Activated CD4-positive, alpha-beta T cell treated with anti-CD3 and anti-CD28 coated beads for 48 hours (primary cell): ENCODE measurements at places on chromosomes 5 and 9.

DNA sequence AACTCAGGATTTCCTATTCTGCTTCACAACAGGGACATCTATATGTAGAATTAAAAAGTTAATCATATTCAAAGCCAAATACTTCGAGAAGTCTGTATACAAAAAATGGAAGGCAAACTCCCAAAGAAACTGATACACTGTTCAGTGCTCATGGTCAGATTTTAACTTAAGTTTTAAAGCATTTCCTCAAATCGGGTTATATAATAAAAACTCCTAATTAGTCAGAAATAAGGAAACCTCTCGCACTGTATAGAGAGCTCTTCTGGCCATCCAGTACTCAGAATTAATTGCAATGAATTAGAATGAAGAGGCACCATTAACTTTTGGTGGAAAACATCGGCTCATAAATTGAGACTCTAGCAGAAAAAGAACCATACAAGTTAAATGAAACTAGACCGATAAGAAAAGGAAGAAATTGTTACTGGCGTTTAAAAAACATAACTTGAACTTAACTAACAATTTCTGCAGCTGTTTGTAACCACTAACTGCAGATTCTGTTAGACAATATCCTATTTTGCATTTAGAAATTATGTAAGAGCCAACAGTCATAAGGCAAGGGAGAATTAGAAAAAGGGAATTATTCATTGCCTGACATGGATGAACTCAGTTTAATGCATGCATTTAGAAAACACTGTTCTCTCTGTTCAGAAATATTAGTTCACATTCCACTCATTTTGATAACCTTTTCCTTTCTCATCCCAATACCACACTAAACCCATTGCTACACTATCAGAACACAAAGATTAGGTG, 96.6 kb downstream of the FNBP1 start:
- DNase-seq = no peak

DNA sequence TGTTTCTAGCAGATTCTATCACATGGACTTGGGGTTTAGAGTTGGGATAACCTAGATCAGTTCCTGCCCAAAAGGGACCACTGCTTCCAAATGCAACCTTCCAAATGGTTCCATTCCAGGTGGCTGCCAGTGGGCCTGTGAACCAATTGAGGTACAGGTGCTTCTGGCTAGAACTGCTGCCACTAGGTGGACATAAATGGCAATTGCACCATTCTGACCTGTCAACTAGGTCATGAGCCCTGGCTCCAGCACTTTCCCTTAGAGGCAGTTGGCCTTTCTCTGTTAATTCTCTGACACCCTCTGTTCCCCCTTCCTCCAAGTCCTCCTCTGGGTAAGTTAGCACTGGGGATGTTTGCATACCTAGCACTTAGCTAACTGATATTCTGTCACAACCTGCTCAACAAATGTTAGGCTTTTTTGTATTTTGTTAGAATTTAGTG, 16.6 kb upstream of the HEMGN start:
- peak; percentile 62 for DNase-seq

- DNase-seq = no peak
These were observed 2.5 kb downstream of the CENPP start for GRCh38 chr9:92328225-92328624.

GRCh38 chr5:40033411-40033810, 608.6 kb upstream of the DAB2 start:
- peak; percentile 8 for DNase-seq

DNA sequence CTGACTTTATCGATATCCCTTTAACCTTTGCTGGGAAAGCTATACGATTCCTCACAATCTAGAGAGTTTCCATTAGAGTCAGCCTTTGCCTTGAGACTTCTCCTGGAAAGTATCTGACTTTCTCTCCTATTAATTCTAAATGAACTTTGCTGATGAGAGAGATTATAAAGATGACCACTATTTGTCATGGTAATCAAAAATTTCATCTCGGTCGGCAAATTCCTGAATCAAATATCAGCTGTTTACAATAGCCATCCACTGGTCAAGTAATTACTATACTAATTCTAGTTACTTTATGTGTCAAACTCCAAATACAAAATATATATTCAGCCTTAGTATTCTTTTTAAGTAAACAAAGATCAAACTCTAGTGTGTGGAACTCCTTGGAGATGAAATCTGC, 164.4 kb upstream of the ITGA1 start:
- DNase-seq = no peak

DNA sequence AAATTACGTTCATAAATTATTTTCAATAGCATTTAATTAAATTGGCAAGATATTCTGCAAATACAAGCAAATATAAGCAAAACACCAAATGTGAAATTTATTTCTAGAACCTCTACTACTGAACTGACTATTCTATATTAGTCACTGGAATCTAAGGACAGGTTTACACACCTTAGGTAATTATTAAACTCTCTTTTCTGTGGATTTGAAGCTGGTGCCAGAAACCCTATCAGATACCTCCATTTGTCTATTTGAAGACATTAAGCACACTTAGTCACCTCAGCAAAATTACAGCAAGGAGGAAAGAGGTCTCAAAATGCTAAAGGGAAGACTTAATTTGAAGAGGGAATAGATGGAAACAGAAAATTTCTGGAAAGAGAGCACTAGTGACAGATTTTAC, 83.4 kb downstream of the CPLANE1 start:
- DNase-seq = no peak

DNA sequence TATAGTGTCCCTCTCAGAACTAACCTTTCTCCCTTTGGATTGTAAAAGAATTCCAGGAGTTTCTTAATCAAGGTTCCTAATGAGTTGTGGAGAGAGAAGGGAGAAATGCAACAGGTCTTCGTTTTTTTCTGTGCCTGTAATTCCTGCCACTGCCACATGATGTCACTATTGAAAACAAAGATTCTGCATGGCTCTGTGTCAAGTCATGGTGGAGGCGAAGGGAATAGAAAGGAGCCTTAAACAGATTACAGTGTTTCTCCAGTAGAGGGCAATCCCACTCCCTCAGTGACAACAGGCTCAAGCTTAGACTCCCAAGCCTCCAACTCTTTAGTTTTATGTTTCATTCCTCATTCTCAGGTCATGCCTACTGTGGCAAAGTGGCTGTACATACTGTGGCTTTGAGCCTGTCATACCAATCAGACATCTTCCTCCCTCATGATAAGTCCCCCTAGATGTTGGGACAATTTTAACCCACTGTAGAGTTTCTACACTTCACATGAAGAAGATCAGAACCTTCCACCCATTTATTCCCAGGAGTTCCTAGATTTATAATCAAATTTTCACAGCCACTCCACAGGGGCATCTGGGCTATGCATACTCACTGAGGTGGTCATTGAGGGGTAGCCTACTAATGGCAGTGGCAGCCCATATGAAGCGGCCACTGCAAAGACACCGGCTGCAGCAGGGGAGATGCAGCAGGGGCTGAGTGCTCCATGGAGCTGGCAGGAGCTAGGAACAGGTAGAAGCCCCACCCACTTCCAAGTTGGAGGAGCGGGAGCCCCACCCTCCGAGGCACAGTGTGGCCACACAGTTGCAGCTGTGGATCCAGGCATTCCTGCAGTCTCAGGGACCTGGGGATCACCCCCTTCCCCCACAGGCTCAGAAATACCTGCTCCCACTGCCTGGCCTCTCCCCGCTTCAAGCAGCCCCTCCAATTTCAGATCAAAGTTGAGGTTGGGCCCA, 97.4 kb upstream of the TRIM32 start:
- DNase-seq = peak; percentile 53

GRCh38 chr5:84303315-84303714, 81.4 kb downstream of the EDIL3 start:
- DNase-seq = no peak

DNA sequence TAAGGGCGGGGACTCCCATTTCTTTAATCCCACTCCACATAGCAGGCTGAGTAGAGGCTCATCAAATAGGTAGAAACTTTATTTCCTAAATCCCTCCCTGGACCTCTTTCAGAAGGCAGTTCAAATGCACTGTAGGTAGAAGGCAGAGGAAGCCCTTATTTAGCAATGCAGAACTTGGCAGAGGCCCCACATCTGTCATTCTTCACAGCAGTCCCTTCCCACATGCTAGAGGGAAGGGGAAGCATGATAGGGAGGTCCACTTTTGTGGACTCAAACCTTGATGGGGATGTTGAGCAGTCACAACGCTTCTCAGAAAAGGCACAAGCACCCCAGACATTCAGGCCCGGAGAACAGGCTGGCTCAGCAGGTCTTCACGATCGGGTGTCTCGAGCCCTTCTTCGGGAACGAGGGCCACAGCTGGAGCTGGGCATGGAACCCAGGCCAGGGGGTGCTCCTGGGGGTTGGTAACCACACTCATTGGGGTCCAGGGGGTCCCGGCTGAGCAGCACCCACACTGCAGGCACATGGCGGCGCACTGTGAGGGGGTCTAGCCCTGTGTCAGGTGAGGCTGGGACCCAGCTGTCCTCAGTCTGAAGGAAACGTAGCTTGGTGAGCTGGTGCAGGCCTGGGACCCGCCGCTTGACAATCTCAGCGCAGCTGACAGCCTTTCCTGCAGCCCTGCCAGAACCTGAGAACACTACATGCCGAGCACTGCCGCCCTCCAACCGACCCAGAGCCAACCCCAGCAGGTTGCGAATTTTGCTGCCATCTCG, 1.3 kb downstream of the RPP25L start:
- no peak for DNase-seq

- DNase-seq = no peak
These were observed 4.1 kb upstream of the CAVIN4 start for GRCh38 chr9:100573655-100574260.

DNA sequence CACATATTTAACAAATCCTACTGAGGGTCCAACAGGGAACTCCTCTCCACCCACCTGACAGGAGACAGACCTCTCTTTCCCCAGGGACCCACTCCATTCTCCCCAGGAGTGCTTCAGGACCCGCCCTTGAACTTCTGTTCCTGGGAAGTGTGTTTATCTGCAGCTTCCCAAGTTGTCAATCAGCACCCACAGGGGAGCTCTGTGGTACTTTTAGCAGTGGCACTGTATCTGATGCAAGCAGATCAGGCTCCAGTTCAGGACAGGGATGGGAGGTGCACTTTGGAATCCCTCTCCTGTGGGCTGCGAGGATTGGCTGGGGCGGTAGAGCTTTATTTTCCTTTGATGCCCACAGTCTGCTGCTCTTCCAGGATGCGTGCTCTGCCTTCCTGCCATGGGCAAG, 8.7 kb downstream of the GALNT10 start:
- DNase-seq = no peak

DNA sequence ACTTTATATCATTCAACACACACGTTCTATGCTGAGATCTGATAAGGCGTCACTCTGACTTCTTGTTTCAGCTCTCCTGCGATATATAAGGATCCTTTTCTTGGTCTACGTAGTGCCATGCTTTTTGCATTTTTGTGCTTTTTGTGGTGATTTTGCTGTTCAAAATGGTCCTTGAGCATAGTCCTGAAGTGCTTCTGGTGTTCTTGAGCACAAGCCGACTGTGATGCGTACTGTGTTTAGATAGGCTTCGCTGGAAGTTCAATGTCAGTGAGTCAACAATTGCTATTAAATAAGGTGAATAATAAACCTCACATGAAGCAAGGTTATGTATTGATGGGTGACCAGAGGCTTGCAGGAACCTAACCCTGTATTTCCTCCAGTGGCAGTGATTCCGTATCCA, 46.8 kb downstream of the ACO1 start:
- DNase-seq = no peak

DNA sequence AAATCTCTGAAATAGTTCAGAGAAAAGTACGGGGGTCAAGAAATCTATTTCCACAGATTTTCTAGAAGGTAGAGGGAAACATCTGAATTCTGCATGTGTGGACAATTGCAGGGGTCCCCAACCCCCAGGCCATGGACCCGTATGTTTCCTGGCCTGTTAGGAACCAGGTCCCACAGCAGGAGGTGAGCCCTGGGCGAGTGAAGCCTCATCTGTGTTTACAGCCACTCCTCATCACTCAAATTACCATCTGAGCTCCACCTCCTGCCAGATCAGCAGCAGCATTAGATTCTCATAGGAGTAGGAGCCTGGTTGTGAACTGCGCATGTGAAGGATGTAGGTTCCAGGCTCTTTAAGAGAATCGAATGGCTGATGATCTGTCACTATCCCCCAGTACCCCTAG, 200.5 kb upstream of the EDIL3 start:
- DNase-seq = no peak

DNA sequence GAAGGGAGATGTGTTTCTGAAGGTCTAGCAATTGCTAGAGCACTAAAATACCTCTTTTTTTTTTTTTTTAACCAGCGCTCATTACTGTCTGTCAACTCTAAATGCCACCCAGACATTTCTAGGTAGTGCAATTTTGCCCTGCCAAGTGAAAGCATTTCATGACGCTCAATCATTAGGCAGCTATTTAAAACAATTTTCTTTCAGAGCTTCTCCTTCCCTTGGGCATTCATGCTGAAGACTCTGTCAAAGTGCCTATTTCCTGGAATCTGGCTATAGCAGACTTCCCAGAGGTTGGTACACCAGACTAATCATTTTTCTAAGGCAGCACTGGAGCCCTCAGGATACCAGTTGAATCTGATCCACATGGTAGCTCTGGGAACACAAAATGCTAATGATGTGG, 97.0 kb upstream of the ANKRD55 start:
- DNase-seq = no peak

GRCh38 chr5:98535901-98536300, 237.6 kb upstream of the RGMB start:
- no peak for DNase-seq

DNA sequence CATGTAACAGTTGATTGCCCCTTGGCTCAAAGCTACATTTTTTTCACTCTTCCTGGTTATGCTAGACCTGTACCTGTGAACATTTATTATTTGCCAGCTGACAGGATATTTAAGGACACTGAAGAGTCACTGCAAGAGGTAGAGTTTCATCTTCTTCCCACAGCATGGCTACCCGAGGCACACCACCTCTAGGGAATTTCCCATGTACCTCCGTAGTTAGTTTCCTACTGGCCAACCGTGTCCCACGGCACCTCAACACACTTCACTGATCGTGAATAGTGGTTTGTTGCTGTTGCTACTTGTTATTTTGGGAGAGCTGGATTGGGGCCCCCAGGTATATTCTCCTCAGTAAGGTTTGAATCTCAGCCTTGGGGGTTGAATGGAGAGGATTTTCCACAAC, 648.6 kb downstream of the SEMA5A start:
- no peak for DNase-seq

GRCh38 chr5:149804478-149805450, 74.7 kb downstream of the PPARGC1B start:
- DNase-seq = no peak

- no peak for DNase-seq
These were observed 30.5 kb upstream of the LRRC70 start for GRCh38 chr5:62547945-62548630.

DNA sequence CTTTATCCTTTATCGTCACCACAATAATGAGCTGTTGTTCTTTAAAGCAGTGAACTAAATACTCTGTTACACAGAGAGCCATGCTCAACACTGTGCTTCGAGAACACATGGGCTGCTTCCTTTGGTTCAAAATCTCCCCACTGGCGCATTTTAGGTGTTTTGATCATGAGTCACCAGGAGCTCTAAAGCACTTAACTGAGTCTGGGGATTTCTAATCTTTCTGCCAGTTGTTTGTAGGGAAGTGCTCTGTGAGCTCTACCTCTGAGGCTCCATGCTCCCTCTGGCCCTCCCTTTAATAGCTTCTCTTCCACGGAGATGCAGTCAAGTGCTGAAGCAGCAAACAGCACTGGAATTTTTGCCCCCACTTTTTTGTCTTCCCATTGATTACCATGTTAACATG, 17.0 kb downstream of the ERAP2 start:
- DNase-seq = peak; percentile 36
